ENCODE measurements at places on chromosomes 5 and 9.

DNA sequence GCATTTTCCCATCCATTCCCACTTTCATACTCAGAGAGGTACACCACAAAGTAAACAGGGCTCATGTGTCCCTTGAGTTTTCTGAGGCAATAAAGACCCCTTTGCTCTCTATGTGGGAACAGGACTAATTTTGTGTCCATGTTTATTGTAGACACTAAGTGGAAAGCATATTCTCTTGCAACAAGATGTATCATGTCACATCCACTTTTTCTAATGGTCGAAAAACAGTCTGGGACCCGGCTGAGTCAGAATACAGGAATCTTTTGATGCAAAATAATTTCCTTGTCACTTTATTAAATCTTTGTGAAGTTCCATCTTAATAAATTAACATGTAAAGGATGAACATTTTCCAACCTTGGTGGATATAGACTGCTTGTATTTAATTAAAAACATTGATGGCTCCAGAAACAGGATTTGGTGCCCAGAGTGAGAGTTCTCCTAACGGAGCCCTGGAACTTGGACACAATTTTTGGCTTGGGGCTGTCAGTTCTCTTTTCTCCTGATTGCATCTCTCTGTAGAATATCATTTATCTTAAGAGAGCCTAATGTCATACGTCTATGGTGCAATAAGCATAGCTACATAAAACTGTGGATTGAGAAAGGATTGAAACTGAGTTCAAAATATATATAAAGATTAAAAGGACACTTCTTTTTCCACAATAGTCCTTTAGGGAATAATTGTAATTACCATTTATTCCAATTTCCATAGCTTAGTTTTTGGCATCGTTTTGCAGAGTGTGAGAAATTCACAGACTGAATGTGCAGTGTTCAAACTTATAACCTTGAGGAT is 1116.7 kb upstream of the SEMA6A start:
- no peak for DNase-seq

- no peak for DNase-seq
Observed at GRCh38 chr5:173941102-173941501, 47.9 kb upstream of the C5orf47 start.

DNA sequence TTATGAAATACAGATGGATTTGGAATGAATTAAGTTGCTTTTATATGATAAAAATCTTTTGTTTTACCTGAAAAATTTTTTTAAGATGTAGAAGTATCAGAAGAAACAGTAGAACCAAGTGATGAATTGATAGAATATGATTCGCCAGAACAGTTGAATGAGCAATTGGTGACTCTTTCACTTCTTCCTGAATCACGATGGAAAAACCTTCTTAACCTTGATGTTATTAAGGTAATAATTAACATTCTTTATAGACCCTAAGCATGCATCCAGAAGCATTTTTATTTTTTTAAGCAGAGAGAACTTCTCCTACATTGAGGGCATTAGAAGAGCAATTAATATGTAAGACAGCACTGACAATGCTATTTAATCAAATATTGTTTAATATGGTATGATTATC is 28.8 kb downstream of the WDR36 start:
- no peak for DNase-seq

DNA sequence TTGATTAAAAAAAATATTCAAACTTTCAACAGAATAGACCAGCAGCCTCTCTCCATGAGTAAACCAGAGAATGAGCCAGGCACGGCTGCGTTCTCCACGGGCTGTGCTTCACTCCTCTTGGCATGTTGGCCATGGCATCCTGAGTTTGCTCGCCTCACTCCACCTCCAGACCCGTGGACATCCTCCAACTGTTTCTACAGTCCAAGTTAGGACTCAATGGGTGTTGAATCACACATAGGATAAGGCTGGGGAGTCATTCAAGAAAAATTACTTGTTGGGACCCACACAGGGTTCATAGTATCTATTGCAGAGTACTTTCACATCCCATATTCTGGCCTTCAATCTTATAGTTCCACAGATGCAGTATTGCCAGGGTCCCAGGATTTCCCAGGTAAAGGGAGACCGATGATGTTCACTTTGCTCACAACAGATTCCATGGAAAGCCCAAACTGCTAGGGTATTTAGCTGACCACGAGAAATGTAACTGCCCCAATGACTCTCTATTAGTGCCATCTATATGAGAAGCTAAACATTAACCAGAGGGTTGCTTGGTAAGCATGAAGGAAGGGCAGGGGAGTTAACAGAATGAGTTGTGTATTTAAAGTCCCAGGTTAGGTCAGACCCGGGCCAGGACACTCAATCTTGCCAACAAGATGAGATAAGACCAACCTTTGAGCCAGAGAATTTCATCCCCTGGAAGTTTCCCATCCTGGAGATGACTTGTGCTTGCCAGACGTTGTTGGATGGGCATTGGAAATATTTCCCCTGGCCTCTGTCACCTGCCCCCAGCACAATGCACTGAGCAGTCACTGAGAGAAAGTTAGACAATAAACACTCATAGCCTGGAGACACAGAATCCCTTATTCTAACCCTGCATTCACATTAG is 19.7 kb upstream of the GDA start:
- DNase-seq = no peak

- no peak for DNase-seq
Observed at GRCh38 chr5:158637039-158637438, 462.7 kb downstream of the EBF1 start.

- DNase-seq = no peak
Observed at GRCh38 chr9:86329649-86330048, 24.6 kb downstream of the TUT7 start.

DNA sequence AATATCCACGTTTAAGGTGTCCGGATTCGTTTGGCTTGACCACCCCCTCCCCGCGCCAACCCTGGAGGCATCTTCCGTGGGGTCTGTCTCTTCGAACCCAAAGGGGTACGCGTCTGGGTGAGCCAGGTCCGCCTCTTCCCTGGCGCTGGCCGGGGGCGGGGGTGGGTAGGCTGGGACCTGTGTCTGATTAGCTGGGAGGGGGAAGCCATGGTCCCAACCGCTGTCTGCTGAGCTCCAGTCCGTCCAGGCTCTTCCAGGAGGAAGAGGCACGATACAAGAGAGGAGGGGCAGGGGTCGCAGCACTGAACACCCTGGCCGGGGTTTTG is at the start of gene LVRN:
Gene LVRN, plus strand, starts transcription at position 237 of the 326 bp plus-strand sequence. CDS start 143 bp downstream, outside the sequence.
- DNase-seq = no peak

- no peak for DNase-seq
Observed at GRCh38 chr9:90880669-90881068, 79.0 kb downstream of the SYK start.

DNA sequence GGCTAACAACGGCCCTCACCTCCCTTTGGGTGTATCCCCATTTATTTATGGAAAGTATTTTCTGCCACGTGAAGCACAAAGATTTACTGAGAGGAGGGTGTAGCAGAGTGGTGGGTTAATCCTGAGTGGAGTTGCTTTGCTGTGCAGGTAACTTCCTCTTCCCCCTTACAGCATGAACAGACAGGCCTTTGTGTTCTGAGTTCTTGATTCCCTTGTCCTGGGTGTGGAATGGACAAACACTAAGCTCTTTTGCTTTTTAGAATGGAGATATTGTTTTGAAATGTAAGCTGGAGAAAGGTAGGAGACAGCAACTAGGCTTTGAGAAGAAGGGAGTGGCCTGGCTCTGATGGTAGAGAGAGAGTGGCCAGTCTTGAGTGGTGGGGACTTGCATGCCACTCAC is 17.1 kb upstream of the GLRX start:
- no peak for DNase-seq

DNA sequence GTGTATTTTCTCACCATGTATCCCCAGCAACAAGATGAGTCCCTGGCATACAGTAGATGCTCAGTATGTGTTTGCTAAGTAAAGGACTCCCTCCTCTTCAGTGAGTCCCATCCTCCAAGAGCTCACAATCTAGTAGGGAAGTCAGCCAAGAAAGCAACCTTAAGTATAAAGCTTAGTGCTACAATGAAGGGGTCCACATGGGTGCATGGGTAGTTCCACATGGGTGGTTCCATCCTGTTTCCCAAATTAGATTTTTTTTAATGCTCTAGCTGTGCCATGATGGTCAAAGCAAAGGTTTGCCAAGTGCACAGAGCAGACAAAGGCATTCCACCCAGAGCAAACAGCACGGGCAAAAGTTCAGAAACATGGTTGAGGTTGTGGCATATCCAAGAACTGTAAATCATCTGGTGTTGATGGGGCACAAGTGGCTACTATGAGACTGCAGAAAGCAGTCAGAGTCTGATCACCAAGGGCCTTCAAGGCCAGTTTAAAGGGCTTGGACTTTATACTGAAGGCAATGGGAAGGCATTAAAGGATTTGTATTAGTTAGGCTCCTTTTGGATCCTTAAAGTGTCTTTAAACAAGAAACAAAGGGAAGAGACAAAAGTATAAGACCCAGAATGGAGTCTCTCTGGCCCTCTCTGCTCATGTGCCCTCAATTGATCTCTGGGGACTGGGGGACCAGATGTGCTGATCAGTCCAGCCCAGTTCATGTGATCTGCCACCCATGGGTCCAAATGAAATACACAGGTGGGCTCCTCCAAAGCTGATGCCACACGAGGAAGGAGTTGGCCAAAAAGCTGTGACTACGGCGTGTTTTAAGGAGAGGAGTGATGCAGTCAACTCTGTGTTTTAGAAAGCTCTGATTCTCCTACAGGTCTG is 9.0 kb upstream of the CPLX2 start:
- no peak for DNase-seq

GRCh38 chr5:34682926-34683623 is 26.9 kb downstream of the RAI14 start:
- no peak for DNase-seq

DNA sequence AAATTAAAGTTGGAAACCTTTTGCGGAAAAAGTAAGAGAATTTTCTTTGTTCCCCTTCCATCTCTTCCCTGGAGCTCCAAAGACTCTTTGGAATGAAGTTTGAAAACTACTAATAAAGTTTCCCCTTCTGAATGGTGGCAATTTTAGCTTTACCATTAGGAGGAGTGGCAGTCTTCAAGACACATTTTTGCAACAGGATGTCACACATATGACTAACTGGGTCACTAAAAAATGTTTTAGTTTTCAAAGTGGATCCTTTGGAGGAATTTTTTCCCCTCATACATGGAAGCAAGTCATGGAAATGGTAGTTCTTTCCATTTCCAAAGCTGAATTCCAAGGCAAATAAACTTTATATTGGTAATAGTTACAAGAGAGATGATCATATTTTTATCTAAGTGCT is 15.6 kb downstream of the FBXO4 start:
- DNase-seq = no peak

DNA sequence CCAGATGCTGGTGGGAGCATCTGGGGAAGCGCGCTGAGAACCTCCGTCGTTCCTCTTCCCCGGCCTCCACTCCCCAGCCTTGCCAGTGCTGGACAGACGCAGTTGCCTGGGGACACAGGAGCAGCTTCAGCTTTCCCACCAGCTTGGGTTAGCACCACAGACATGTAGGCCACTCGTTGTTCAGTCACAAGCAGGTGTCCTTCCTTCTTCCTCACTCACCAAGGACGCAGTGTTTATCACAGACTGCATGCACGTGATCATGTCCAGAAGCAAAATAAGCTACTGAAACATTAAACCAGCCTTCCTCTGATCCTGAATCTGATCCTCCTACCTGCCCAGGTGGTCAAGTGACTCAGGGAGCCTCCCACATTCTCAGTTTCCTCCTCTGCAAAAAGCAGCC is 232.9 kb downstream of the SYK start:
- no peak for DNase-seq

- DNase-seq = no peak
Observed at GRCh38 chr5:140764177-140764973, 21.6 kb upstream of the PCDHA1 start.

DNA sequence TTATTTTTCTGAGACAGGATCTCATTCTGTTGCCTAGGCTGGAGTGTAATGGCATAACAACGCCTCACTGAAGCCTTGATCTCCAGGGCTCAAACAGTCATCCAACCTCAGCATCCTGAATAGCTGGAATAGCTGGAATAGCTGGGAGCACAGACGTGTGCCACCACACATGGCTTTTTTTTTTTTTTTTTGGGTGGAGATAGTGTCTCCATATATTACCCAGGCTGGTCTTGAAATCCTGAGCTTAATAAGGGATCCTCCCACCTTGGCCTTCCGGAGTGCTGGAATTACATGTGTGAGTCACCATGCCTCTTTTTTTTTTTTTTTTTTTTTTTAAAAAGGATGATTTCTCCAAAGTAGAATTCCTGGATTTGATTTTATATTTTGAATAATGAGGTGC is 60.7 kb downstream of the NSD1 start:
- DNase-seq = no peak

DNA sequence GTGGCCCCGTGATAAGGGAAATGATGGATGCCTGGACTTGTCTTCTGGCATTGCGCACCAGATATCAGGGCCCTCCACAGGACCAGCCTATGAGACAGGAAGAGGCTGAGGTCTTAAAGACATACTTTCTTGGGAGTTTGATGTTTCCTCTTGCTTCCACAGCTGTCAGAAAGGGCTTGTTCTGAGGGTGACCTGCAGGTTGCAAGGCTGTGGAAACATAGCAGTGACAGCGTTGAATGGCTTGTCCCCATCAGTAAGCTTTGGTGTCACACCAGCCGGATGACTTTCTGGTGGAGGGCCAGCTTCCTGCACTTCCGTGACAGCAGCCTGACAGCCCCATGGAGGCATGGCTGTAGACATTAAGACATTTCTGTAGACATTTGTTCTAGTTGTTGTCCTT is 143.2 kb downstream of the C9orf152 start:
- DNase-seq = no peak

DNA sequence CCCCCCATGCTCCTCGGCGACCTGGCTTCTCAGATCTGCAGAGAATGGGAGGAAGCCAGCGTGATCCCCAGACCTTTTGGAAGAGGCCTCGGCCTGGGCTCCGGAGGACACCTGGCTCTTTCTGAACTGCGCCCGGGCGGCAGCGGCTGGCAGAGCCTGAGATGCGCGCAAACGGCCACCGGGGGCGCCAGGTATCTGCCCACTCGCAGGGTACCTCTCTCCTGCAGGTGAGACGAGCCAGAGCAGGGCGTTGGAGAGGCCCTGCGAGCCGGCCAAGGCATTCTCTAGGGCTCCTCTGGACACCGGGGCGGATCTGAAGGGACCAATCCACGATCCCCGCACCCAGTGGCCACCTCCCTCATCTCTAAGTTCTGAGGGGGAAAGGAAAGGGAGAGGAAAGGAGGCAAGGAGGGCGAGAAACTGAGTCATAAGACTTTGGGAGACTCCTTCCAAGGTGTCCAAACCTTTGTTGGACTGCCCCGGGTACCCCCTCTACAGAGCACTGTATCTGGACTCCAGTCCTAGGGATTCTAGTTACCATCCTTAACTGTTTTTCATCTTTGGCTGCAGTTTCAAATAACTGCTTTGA is 55.0 kb upstream of the SLC46A2 start:
- DNase-seq = no peak

All from stimulated activated CD8-positive, alpha-beta memory T cell treated with anti-CD3 and anti-CD28 coated beads, Interleukin-15, amount 100 ng/mL, for 4 hours (primary cell).